ENCODE measurements at places on chromosomes 5 and 9.

GRCh38 chr5:178285399-178286225, 53.0 kb upstream of the PHYKPL start:
- no peak for DNase-seq

DNA sequence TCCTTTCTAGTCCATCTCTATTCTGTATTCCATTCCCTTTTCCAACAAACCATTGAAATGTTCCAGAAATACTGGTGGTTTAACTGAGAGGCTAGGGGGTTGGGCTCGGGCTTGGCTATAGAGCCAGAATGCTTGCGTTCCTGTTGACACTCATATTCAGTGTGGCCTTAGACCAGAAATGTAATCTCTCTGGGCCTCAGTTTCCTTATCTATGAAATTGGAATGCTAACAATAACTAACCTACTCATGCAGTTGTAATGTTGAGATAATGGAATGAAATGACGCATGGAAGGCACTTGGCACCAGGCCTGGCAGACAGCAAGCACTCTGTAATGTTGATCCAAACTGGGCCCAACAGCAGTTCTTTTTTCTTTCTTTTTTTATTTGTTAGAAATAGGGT, 26.8 kb downstream of the JADE2 start:
- no peak for DNase-seq

- DNase-seq = peak; percentile 16
Measured at GRCh38 chr9:27528076-27528885, 1.3 kb downstream of the MOB3B start.

GRCh38 chr5:151699071-151699901, 12.6 kb upstream of the SPARC start:
- no peak for DNase-seq

DNA sequence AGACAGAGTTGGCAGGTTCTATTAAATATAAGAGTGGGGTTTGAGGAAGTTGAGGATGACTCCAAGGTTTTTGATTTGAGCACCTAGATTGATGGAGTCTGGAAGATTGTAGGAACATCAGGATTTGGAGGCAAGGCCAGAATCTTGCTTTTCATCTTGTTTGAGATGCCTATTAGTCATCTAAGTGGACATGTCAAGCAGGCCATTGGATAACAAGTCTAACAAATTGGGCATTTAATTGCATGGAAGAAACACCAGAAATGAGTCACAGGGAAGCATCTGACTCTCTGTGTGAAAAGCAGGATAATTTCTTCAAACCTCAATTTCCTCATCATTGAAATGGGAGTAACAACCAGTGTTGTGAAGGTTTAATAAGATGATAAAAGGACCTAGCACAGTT, 53.3 kb upstream of the ARL15 start:
- DNase-seq = no peak

GRCh38 chr5:111810112-111810511, 53.1 kb upstream of the NREP start:
- DNase-seq = no peak

DNA sequence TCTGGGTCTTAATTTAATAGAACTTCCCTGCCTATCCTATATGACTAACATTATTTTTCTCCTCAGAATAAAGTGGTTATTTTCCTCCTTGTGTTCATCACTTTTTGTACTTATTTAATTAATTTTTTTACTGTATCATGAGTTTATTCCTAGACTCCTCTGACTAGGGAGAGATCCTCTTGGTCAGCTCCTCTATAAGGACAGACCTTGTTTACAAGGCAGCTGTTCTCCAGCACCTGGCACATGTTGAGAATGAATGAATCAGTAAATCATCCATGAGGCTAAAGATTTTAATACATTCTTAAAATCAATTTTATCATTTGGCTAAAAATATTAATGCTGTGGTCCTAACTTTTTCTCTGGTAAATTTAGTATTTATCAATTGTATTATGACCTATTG, 139.8 kb downstream of the NUDT12 start:
- DNase-seq = no peak

DNA sequence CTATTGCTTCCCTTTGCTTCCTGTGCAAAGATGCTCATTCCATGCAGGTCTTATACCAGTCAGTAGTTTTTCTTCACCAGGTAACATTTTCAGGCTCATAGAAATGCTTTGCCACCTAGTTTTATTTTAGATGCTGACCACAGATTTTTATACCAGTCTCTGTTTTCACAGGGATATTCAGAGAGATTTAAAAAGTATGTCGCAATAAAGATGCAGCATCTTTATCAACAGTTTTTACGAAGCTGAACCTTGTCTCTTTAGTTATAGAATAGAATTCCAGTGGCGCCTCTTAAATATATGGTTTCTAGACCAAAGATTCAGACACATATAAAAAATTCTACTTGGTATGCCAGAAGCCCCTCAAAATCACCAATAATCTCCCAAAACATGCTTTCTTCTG, 155.7 kb upstream of the PCSK5 start:
- no peak for DNase-seq

DNA sequence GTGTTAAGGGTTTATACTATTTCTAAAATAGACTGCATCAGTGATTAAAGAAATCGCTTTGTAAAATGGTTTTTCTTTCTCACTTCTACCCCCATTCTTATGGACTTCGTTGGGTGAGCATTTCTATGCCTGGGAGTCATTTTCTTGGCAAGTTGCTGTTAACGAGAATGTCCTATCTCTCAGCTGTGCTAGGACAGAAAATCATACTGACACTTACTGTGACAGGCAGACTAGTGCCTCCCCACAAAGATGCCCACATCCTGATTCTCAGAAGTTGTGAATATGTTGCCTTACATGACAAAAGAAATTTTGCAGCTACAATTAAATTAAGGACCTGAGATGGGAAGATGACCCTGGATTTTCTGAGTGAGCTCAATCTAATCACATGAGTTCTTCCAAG, 65.1 kb upstream of the NMUR2 start:
- DNase-seq = no peak

DNA sequence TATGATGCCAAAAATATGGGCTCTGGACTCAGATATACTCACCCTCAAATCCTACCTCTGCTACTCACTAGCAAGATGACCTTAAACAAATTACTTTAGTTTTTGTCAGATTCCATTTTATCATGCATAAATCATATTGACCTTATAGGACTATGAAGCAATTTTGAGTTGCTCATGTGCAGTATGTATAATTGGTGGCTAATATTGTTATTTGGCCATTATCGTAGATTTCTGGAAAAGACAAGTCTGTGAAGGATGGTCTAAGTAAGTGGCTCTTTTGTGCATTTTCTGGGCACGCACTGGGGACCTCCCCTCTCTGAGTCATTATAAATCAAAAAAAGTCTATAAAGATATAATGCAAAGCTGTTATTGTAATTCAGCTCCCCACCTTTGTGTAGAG, 393.0 kb downstream of the FGF10 start:
- DNase-seq = no peak

- no peak for DNase-seq
Measured at GRCh38 chr9:76626141-76626540, 138.1 kb upstream of the PCA3 start.

DNA sequence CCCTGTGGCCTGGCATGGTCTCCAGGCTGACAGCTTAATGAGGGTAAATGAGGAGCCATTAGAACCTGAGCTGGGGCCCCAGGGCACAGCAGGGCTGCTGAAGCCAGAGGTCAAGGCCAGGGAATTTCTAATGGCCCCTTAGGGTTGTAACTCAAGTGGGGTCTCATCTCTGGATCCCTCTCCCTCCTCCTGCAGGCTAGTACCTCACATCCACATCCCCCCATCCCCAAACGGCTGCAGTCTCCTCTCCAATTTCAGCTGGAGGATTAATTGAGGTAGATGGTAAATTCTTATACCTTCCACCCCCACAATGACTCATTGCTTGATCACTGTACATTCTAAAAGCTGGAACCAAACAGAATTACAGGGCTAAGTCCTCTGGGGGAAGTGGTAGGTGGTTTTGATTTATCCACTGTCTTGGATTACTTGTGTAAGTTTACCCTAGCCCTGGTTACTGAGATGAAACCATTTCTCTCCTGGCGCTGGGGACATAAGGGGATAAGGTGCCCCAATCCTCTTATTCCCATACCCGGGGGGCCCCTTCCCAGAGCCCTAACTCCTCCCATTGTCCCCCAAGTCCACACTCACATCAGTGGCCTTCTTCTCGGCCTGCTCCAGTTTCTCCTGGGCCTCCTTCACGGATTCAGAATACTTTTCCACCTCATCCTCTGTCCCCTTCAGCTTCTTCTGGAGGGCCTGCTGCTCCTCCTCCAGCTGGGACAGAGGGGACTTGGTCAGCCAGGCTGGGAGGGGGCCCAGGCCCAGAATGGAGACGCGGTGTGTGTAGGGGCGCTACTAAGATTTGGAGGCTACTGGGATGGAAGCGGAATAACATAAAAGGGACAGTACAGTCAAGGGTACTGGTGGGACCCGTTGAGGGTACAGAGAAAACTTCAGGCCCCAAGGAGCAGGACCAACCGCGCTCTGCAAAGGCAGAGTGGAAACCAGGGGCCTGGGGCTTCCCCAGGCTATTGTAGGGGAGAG, 875 bp downstream of the TPM2 start:
- no peak for DNase-seq

DNA sequence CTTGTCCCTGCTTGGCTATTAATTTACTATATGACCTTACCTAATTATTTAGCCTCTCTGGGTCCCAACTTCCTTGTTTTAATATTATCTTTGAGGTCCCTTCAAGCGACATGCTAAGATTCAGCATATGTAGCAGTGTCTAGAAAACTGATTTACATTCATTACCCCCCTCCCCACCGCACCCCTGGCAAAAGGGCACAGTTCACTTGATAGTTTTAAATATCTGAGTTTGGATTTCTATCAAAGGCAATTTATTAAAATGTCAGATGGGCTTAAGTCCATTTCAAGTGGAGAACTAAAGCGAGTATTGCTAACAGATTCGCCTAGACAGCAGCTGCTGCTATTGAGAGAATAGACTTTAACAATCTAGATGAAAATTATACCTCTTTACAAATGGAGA, 3.9 kb downstream of the CEMIP2 start:
- DNase-seq = no peak

DNA sequence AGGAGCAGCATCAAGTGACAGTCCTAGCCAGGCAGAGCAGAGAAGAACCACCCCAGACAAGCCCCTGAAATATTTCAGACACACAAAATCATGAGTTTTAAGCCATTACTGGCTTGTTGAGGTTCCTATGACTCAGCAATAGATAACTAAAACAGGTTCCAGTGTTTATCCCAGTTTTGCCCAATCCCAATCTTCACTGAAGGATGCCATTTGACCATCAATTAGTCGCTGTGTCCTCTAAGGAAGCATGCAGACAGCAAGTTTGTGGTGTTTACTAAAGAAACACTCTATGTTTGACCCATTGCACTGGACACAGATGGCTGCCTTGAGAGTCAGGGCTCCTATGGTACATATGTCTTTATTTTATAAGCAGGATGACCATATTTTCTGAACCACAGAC, 186.7 kb downstream of the SYK start:
- no peak for DNase-seq

- DNase-seq = no peak
Measured at GRCh38 chr5:109485030-109485429, 75.3 kb upstream of the PJA2 start.

- DNase-seq = no peak
Measured at GRCh38 chr9:8268881-8269280, 469.3 kb upstream of the DMAC1 start.

- DNase-seq = no peak
Measured at GRCh38 chr5:151212406-151212798, 11.5 kb downstream of the CCDC69 start.

DNA sequence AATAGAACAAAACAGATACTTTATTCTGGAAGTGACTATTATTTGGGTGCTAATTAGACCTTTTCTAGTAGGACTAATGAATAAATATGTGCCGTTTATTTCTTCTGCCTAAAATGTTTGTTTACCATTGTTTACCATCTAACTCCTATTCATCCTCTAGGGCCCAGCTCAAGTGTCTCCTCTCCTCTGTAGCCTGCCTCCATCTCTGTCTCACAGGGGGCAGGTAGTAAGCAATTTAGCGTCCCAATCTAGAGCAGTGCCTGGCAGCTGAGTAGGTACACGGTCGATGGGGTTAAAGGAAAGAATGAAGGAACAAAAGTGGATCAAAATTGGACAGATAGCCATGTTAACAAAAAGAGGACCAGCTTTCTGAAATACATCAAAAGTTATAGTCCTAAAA, 230.9 kb downstream of the SLF1 start:
- no peak for DNase-seq

DNA sequence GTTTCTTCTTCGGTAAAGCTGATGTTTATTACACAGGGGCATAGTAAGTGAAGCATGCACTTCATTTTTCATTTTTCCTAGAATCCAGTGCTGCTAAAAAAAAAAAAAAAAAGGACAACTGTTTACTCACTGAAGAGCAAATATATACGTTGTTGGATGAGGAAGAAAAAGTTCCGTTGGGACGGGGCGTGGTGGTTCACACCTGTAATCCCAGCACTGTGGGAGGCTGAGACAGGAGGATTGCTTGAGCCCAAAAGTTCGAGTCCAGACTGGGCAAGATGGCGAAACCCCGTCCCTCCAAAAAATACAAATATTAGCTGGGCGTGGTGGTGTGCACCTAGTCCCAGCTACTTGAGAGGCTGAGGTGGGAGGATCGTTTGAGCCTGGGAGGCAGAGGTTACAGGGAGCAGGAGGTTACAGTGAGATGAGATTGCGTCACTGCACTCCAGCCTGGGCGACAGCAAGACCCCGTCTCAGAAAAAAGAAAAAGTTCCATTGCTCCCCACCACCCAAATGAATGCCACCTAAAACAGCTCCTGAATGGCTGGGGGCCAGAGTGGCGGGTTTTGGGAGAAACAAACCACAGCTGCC, 60.1 kb upstream of the GNE start:
- DNase-seq = no peak

DNA sequence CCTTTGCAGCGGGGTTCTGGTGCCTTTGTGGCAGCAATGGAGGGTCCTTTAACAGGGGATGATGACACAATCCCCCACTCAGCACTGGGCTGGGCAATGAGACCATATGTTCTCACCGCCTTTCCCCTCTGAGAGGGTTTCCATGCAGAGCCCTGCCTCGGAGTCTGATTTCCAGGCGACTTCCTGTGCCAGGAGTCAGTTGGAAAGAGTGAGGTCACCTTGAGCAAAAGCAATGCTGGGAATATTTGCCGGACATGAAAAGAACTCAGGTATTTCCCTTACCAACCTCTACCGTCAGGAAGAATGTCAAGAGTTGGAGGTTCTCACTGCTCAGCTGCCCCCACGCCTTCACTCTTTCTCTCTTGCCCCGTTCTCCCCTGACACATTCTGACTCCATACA, 284.2 kb upstream of the IRX1 start:
- no peak for DNase-seq

DNA sequence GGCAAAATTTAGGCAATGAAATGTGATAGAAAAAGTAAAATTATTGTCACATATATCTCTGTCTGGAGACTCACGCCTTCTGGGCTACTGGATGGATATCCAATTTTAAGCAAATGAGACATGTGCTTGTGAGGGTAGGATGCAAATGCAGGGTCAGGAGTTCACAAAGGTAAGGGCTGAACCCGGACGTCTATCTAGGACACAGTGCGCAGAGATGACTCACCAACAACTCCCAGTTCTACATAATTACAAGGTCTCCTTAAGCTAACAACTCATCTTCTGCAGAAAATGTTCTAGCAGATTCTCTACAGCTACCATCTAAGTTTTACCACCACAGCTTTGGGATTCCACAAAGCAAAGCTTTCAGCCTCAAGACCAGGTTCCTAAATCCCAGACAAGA, 160.5 kb downstream of the ENTREP1 start:
- DNase-seq = no peak

GRCh38 chr5:146232223-146232622, 28.8 kb downstream of the RBM27 start:
- DNase-seq = no peak

- DNase-seq = no peak
Measured at GRCh38 chr5:90184764-90185163, 224.8 kb downstream of the CETN3 start.
